Frontal cortex (tissue), 4 donors: ENCODE measurements at places on chromosomes 6 and 20. TPM values are rescaled to one million over a fixed set of nuclear protein-coding genes. Genes with fewer than 3 reads are reported as not detected.

GRCh38 chr6:31465185-31465536 lies 32.8 kb upstream of the MICB start:
- no peak for DNase-seq

DNA sequence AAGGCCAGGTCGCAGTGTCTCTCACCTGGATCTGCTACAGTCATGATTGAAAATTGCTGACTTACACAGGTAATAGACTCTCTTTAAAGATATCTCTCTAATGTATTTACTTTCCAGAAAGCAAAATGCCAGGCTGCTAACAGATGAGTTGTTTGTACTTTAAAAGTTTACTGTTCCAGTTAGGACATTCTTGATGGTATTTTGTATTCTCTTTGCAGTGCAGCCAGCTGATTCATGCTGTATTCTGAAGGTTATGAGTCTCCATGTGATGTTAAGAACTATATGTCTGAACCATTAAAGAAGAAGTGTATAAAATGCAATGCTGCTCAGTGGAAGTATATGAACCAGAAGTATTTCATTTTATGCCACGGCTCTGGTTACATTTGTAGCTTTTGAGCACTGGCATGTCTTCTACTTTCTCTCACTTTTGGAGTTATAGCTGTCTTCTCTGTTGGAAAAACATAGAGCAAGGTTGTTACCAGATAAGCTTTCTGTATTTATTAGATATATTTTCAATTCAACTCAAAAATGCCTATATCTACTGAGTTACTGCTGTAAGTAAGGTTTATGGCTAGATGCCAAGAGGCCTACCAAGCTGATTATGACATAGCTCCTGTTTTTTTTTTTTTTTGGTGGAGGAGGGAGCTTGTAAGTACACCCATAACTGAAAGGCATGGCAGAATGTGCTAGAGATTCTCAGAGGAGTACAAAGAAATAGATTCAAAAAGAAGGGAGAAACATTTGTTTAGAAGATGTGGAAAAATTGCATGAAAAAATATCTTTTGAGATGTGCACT lies 130.5 kb upstream of the MAN1A1 start:
- no peak for DNase-seq

- no peak for DNase-seq
Measured at GRCh38 chr6:68638230-68638900, 3.3 kb downstream of the ADGRB3 start.

- DNase-seq = no peak
Measured at GRCh38 chr6:71531006-71531405, 242.4 kb downstream of the OGFRL1 start.

The MUCL3 gene
- total RNA-seq = not detected

GRCh38 chr20:34311118-34312023 lies 8.2 kb upstream of the AHCY start:
- DNase-seq = no peak

GRCh38 chr20:43949741-43950618 lies 35.3 kb downstream of the TOX2 start:
- no peak for DNase-seq

The NDRG3 gene
- total RNA-seq = 52.2 TPM

GRCh38 chr20:13418263-13419229 lies 197.5 kb downstream of the ISM1 start:
- DNase-seq = no peak

DNA sequence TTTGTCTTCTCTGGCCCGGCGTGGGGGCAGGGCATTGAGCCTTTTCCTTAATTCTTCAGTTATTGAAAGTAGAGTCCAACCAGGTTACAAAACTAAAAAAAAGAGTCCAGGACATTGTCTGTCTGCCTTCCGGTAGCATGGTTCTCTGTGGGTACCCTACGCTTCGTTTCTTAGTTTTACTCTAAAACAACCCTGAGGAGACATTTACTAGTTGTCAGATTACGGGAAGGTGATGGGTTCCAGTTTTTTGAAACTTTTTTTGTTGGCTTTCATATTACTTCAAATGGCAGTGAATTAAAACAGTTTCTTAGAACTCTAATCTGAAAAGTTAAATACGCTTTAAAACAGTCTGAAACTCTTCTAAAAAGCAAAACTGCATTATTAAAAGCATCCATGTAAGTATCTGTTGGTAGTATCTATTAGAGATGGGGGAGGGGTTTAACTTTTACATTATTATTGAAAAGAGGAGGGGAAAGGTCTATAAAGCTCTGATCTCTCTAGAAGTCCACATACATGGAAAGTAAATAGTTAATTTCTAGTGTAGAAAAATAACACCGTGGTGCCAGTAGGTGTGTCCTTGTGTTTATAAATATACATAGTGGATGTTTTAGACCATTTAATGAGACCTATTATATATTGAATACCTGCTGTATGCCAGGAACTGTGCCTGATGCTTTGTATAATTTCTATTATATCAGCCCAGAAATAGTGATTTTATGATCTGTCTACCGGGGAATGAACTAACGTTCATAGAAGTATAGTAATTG lies 2.2 kb downstream of the BICRAL start:
- no peak for DNase-seq

The PNPLA1 gene
- total RNA-seq = not detected

The ESR1 gene
- under 0.01 TPM for total RNA-seq

DNA sequence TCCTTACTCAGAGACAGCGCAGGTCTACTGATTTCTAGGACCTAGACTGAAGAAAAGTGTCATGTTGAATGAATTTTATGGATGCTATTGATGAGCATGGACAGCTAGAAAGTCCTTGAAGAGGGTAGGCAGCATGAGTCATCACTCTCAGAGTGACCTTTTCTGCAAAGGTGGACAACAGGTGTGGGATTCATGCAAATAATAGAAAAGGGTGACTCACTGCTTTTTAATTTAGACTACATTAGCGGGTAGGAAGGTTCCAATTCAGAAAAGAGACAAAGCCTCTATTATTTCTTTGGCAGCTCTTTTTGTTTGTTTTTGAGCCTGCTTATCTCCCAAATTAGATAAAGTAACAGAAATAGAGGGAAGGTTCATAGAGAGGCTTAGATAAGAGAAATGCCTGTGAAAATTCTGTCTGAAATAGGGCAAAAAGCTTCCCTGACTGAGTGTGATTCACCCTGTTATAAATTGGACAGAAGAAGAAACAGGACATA lies 191.4 kb downstream of the TENT5A start:
- DNase-seq = no peak

DNA sequence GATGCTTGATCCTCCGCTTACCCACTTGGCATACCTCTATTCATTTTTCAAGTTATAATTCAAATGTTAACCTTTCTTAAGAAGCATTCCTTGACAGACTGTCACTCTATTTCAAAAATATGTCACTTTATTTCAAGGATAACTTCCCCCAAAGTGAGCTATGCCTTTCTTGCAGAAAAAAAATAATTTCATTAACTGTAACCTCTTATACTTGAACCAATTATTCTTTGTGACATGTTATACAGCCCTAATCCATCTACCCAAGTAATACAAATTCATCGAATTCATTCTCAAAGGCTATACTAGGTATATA lies 9.3 kb upstream of the NHSL1 start:
- DNase-seq = no peak

GRCh38 chr6:149154261-149154821 lies 163.2 kb upstream of the TAB2 start:
- no peak for DNase-seq

DNA sequence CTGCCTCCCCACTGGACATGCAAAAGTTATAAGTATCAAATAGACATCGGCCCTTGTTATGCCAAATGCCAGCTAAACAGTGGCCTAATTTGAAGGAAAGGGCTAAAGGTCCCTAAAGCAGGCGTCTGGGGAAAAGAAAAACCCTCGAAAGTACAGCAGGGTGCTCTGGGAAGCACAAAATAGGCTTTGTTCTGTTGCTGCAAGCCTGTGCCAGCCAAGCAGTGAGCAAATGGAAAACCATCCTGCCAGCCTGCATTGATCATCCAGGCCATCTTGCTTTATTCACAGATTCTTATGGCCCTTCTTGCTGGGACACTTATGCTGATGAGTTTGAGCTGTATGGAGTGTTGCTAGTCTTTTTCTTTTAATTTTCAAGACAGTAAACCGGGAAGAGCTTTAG lies 62.2 kb upstream of the PLEKHG1 start:
- DNase-seq = peak; percentile 12

DNA sequence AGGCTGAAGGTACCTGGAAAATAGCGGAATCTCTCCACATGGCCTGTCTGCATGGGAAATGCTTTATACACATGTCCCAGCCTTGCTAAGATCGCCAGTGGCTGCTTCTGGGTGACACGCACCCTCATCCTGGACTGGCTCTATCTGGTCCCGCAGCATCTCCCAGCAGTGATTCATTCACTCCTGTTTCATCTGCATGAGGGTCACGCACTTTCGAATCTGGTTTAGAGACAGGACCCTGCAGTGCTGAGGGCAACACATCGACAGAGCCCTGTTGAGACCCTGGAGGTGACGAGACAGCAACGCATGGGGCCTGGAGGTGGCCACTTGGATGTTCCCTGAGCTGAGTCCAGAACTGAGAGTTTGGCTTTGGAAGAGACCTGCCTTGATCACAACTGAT lies 136.5 kb downstream of the SMOC2 start:
- no peak for DNase-seq

The BPIFA1 gene
- not detected for total RNA-seq

DNA sequence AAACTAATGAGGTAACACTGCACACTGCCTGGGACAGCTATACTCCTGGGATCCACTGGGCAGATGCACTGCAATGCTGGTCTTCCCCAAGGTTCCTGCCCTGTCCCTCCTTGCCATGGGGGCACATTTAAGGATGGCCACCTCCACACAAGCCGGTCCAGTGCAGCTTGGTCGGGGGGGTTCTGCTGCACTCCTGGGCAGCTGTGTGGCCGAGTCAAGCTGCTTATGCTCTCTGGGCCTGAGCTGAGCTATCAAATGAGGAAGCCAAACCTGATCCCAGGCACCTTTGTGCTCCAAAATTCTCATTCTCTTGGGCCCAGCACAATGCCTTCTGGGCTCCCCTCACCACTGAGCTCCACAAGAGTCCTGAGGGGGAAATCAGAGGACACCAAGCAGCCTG lies 37.3 kb downstream of the NINL start:
- DNase-seq = no peak
